ENCODE measurements at places on chromosomes 4 and X.

- DNase-seq = no peak
These were observed 260.5 kb downstream of the TMA16 start for GRCh38 chr4:163755013-163755412.

DNA sequence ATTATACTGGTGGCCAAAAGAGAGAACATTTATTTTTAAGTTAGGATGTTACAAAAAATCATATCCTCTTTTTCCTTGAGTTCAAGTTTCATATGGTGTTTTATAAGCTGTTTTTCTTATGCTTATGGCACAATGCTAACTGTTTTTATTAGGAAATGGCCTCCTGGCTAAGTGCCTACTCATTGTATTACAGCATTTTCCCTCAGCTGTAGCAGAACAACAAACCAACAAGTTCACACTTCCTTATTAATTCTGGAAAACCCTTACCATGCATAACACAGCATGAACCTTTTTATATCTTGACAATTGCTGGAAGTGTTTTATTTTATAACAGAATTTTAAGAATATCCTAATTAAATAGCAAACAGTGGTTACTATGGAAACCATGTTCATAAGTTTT is 165.8 kb downstream of the GASK1B start:
- DNase-seq = no peak

GRCh38 chr4:127352220-127353113 is 280.3 kb upstream of the INTU start:
- peak; percentile 7 for DNase-seq

GRCh38 chrX:69554321-69554947 is 50.3 kb downstream of the NALF2 start:
- no peak for DNase-seq

GRCh38 chr4:7646384-7647061 is 211.8 kb upstream of the PSAPL1 start:
- no peak for DNase-seq

DNA sequence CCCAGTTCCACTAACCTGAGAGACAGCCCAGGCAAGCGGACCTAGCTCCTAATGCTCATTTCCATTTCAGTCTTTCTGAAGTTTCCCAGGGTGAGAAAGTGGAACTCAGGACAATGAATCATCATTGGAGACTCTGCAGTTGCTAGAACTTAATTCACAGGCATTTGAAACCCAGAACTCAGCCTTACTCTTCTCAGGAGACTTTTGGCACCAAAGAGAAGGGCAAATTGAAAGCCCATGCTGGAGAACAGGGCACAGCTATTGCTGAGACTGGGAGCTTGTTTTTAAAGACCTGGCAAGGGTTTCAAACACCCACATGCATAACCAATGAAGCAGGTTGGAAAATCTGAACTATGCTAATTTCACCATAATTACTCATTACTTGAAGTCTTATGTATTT is 36.0 kb downstream of the BST1 start:
- no peak for DNase-seq

DNA sequence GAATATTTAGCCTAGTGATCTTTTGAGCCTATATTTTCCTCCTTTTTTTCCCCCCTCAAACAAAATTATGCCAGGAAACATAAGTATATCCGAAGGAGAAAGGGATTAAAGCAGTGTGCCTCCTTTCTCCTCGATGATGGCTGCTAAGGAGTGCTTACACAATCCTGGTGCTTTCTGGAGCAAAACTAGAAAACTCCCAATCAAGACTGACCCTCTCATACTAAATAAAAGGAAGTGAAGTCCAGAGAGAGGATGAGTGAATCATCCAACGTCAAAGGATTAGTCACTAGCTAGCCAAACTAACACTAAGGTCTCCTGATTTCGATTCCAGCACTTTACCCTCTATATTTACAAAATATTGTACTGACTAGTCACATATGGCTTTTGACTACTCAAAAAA is 146.8 kb downstream of the PPP3CA start:
- no peak for DNase-seq

- DNase-seq = no peak
These were observed 175.3 kb downstream of the TSPAN5 start for GRCh38 chr4:98482847-98483806.

DNA sequence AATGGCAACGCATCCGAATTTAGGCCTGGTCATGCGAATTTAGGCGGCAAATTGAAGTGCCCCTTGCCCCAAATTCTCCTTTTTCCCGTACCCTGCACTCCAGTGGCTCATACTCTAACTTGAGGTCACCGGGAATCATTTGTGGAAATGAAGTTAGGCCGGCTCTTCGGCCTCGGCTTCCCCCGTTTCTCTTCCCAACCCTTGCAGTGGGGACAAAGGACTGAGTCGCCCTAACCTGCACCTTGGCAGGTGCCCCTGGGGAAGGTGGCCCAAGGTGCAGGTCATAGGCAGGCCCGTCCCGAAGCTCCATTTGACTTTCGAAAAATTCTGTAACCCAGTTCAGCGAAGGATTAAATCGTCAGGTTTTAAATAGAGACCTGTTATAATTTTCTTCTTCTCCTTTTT is 811 bp downstream of the SRD5A3 start:
- no peak for DNase-seq

DNA sequence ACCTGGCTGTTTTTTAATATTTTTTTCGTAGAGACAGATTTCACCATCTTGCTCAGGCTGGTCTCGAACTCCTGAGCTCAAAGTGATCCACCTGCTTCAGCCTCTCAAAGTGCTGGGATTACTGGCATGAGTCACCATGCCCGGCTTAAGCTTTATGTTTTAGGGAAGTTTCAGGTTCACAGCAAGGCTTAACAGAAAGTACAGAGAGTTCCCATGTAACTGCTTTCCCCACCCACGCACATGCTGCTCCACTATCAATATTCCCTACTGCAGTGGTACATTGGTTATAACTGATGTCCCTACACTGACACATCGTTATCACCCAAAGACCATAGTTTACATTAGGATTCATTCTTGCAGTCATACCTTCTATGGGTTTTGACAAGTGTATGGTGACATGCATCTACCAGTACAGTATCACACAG is 62.7 kb downstream of the PRPS1 start:
- DNase-seq = no peak

GRCh38 chrX:69538321-69538876 is 34.3 kb downstream of the NALF2 start:
- no peak for DNase-seq

GRCh38 chr4:140152013-140152703 is 1.8 kb downstream of the MAML3 start:
- peak; percentile 74 for DNase-seq

DNA sequence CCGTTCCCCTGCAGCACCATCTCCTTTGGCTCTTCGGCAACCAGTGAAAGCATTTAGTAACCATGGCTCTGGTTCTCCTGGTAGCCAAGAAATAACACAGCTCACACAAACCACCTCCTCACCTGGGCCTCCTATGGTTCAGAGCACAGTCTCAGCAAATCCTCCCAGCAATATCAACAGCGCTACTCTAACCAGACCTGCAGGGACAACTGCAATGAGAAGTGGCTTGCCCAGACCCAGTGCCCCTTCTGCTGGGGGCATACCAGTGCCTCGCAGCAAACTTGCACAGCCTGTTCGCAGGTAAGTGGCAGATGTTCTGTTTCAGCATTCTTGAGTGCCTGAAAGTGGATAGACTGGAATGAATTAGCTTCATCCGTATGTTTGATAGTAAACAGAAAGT is 63.0 kb upstream of the SLC10A4 start:
- peak; percentile 48 for DNase-seq

GRCh38 chr4:26191353-26191752 is 129.5 kb upstream of the RBPJ start:
- DNase-seq = no peak

DNA sequence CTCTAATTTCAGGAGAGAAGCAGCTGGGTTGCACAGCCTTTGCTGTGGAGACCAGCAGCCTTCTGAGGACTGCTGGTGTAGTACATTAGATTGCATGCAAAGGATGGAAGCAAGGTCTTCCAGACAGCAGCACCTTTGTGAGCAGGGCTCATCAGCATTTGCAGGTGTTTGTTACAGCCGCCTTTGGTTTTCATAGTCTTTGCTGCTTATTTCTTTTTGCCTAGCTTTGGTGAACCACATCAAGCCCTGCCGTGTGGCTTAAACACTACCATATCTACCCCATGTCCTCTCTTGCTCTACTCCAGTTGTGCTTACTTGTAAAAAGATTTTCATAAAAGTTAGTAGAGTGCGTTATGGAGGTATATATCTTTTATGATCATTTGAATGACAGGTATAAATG is 57.5 kb downstream of the MTM1 start:
- no peak for DNase-seq

DNA sequence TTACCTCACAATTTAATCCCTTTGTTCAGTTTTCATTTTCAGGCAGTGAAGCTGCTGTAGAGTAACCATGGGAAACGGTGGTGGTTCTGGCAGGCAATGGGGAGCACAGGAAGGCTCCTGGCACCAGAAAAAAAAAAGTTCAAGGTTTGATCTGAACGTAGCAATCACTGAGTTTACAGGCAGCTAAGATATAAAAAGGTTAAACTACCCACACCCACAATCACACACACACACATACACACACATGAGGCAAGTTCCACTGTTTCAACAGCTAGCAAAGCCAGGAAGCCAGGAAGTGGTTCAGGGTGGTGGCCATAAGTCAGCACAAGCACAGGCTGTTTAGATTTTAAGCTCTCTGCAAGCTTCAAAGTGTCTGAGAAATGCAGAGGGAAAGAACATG is at the start of gene SULT1B1:
Gene SULT1B1 (minus strand): TSS at position 166 of the 400 bp plus-strand sequence. CDS start 5,403 bp downstream, outside the sequence.
- DNase-seq = no peak

DNA sequence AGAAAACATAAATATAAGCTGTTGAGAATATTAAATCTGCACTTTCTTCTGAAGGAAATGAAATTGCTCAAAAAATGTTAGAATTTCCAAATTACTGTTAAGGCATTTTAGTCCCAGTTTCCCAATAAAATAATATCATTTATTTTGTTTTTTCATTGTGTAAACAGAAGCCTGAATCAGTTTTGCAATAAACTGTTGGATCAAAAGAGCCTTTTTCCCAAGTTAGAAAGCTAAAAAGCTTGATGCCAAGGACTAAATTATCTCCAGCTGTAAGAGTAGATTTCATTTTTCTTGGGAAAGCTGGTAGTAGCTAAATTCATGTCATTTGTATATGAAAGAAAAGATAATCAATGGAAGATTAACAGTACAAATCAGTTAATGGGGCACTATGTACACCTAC is 95.8 kb downstream of the RNF150 start:
- DNase-seq = no peak

GRCh38 chr4:149112109-149112508 is 669.9 kb upstream of the NR3C2 start:
- DNase-seq = no peak

DNA sequence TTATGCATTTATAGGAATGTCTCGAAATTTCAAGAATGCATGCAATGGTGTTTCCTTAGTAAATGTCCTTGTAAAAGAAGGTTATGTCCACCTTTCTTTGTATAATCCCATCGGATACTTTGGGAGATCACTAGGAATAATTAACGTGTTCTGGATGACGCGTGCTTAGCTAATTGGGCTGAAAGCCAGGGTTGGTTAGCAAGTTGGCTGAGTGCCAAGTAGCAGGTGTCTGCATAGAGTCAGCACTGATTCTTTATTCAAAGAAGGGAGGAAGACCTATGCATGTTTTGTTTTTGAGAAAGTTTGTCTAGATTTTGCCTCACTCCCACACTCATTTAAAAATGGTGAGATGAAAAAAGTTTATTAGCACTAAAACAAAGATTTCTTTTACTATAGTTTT is 144.6 kb downstream of the SOX3 start:
- peak; percentile 0 for DNase-seq

DNA sequence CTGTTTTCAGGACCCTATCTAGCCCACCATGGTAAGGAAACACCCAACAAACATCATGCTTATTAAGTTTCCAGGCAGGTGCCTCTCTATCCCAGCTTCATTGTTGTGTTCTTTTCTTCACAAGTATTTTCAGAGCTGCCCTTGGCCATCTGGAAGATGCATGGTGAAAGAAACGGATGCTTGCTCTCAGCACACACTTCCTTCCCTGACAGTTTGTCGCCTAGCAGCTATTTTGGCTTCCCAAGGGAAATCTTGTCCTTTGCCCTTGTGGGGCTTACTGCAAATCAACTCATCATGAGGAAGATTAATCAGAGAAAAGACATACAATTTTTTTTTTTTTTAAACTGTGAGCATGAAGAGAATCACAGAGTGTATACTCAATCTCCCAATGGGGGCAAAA is 128.8 kb downstream of the ASMT start:
- DNase-seq = no peak

DNA sequence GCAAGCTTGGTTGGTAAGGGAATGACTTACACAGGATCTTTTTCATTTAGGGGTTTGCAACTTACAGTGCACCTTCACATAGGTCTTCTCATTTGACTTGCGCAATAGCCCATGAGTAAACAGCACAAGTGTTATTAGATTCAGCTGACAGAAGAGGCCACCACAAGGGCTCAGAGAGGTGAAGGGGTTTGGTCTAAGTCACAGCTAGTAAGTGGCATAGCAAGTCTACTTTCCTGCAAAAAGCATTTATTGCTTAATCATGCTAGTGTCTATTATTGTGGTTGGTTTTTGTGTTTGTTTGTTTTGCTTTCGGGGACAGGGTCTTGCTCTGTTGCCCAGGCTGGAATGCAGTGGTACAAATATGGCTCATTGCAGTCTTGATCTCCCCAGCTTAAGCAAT is 83.3 kb downstream of the SPRY1 start:
- DNase-seq = no peak

DNA sequence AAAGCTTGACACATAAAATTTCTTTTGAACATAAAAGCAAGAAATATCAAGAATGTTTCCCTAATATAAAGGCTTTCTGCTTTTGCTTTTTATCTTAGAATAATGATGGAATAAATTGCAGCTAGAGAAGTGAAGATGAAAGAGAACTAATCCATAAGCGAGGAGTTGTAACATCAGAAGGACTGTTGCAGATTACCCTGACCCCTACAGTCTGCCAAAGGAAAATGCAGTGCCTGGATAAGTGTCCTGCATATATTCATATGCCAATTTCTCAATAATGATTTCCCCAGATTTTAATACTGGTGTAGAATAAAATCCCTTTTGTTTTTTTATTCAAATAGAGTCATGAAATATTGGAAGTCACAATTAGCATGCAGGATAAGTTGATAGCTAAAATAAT is 115.9 kb downstream of the MAGEC2 start:
- peak; percentile 0 for DNase-seq

DNA sequence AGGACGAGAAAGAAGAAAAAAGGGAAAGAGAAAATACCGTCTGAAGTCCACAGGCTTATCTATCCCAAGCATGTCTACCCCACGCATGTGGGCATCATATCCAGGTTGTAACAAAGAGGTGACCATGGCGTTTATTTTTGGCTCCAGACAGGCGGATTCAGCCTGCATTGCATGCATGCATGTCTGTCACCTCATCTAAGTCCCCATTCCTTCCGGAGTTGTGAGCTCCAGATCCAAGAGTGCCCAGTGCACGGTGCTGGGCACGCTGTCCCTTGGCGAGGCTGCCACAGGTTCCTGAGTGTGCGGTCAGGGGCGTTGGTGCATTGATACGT is 905 bp upstream of the GALNTL6 start:
- DNase-seq = no peak

DNA sequence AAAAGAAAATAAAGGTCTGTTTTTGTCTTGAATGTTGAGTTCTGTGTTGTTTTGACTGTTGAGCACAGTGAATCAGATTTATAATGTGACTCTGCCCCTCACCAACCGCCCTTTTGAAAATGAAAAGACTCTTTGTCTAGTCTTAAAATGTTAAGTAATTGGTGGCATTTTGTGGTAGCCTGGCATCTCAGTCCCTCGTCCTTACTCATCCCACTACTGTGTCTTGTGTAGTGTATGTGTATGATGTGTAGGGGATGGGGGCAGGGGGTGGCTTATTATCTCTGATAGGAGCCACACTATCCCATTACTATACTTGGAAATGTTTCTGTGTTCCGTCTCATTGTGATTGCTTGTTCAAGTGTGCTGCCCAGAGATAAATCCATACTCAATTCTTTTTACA is 12.2 kb downstream of the KLHL34 start:
- DNase-seq = no peak

GRCh38 chr4:141801558-141801957 is 165.2 kb downstream of the IL15 start:
- DNase-seq = no peak
